ENCODE measurements at places on chromosomes 6 and 20. TPM values are rescaled to one million over a fixed set of nuclear protein-coding genes. Genes with fewer than 3 reads are reported as not detected.

DNA sequence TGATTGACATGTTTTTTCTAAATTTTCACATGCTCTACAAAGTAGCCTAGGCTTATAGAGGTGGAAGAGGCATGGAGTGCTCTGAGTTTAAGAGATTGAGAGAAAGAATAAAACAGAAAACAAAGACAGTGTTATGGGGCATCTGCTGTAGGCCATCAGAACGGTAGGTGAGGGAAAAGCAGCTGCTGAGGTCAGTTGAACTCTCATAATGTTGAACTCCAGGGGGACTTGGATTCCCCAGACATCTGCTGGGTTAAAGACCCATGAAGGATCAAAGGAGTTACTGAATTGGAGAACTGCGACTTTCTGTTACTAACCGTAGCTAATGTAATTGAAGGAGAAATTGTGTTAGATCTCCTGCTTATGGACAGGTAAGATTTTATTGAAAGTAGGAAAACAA lies 333.9 kb downstream of the TFAP2B start:
- no peaks in the 10 kb centered on the region for H3K27me3 ChIP-seq
- H3K27ac ChIP-seq: no peak overlapping the region
- H3K4me3 ChIP-seq: no peak overlapping the region

DNA sequence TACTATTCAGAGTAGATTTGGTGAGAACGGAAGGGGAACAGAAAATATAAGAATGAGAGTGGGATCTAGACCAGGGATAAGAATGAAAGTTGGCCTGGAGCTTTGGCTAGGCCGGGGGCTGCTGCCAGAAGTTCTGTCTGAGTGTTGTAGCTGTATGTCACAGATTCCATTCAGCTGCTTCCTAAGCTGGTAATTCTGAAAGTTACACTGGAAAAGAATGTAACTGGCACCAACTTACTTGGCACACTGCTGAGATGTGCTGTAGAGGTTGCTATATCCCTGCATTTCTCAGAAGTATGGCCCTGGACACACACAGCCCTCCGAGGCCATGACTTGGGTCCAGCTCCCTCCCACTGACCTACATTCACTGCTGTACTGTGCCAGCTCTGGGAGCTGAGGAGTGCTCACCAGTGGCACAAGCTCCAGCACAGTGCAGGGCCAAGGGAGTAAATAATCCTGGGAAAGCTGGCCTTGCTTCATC lies 25.8 kb upstream of the TMEM217 start:
- H3K4me1 ChIP-seq: peaks cover 52% of the 10 kb centered on the region
- H3K27me3 ChIP-seq: no peaks in the 10 kb centered on the region
- no peak overlapping the region for H3K27ac ChIP-seq
- no peak overlapping the region for H3K4me3 ChIP-seq
- H3K36me3 ChIP-seq: peaks cover 79% of the 10 kb centered on the region
- DNase-seq: peak; percentile 48

GRCh38 chr6:130233330-130233729 lies 10.6 kb upstream of the SAMD3 start:
- no peak for DNase-seq
- no peak overlapping the region for H3K4me3 ChIP-seq
- no peaks in the 10 kb centered on the region for H3K36me3 ChIP-seq
- H3K27me3 ChIP-seq: no peaks in the 10 kb centered on the region

GRCh38 chr6:52994839-52995088 lies 320 bp downstream of the GSTA4 start:
- H3K27me3 ChIP-seq: no peaks in the 10 kb centered on the region
- peak overlapping the region; percentile 95 for H3K27ac ChIP-seq
- H3K36me3 ChIP-seq: no peaks in the 10 kb centered on the region
- peaks cover 14% of the 10 kb centered on the region for H3K4me1 ChIP-seq

- no peaks in the 10 kb centered on the region for H3K4me1 ChIP-seq
- H3K36me3 ChIP-seq: no peaks in the 10 kb centered on the region
- no peak overlapping the region for H3K27ac ChIP-seq
- H3K27me3 ChIP-seq: no peaks in the 10 kb centered on the region
- H3K4me3 ChIP-seq: no peak overlapping the region
Observed at GRCh38 chr6:159826968-159827647, 27.0 kb downstream of the PNLDC1 start.

The ABT1 gene
- 7.2 TPM for total RNA-seq

DNA sequence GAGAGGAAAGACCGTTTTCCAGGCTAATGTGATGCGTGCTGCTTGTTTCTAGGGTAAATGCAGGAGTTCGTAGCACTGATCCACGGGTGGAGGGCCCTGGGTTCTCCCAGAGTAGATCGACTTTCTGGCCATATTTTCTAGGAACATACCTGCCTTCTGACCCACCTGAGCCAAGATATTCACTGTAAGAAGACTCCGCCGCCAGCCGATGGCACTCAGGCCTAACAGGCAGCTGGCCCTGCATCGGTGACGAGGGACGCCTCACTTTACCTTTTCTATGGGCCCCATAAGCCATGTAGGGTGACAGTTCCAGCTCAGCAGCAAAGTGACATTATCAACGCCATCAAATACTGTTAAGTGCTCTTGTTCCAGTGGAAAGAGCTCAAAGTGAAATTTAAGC lies 30.2 kb upstream of the FRMD1 start:
- DNase-seq: no peak
- no peaks in the 10 kb centered on the region for H3K27me3 ChIP-seq
- H3K27ac ChIP-seq: no peak overlapping the region
- H3K4me1 ChIP-seq: no peaks in the 10 kb centered on the region
- no peak overlapping the region for H3K4me3 ChIP-seq

- peaks cover 8% of the 10 kb centered on the region for H3K27me3 ChIP-seq
- H3K4me1 ChIP-seq: peaks cover 62% of the 10 kb centered on the region
- DNase-seq: no peak
- no peaks in the 10 kb centered on the region for H3K36me3 ChIP-seq
- H3K27ac ChIP-seq: no peak overlapping the region
- H3K4me3 ChIP-seq: no peak overlapping the region
Observed at GRCh38 chr6:168636147-168637004, 195.4 kb downstream of the SMOC2 start.
